CD4-positive, alpha-beta T cell (primary cell): ENCODE measurements at places on chromosomes 2 and 18.

- no peak for DNase-seq
Measured at GRCh38 chr2:73939419-73939818, 12.7 kb downstream of the DGUOK start.

GRCh38 chr2:237456200-237456843 lies 30.7 kb upstream of the MLPH start:
- no peak for DNase-seq

- DNase-seq: no peak
Measured at GRCh38 chr2:105611811-105612424, 132.8 kb upstream of the NCK2 start.

DNA sequence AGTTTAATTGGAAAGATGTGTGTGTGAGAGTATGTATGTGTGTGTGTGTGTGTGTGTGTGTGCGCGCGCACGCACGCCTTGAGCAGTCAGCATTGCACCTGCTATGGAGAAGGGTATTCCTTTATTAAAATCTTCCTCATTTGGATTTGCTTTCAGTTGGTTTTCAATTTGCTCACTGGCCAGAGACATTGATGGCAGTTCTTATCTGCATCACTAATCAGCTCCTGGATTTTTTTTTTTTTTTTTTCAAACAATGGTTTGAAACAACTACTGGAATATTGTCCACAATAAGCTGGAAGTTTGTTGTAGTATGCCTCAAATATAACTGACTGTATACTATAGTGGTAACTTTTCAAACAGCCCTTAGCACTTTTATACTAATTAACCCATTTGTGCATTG lies 48.0 kb downstream of the FEZ2 start:
- no peak for DNase-seq

- DNase-seq: no peak
Measured at GRCh38 chr2:197994751-197995150, 190.4 kb downstream of the PLCL1 start.

- DNase-seq: no peak
Measured at GRCh38 chr2:64626963-64627760, 26.6 kb downstream of the SERTAD2 start.

DNA sequence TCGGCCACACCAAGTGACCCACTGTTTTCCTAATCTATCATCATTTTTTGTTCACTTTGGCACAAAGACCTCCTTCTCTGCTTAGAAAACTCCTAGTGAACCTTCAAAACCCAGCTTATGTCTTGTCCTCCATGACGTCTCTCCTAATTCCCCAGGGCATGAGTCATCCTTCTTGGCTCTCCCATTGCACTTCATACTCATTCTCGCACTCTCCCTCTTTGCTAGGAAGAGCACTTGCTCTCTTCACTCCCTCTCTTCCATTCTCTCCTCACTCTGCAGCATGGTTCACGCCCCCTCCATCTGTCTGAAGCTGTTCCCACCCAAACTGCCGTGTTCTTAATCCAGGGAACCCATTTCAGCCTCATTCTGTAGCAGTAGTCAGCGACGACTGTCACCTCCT lies 103.9 kb downstream of the MRO start:
- DNase-seq: no peak

- no peak for DNase-seq
Measured at GRCh38 chr18:43587538-43588153, 310.4 kb upstream of the SYT4 start.

DNA sequence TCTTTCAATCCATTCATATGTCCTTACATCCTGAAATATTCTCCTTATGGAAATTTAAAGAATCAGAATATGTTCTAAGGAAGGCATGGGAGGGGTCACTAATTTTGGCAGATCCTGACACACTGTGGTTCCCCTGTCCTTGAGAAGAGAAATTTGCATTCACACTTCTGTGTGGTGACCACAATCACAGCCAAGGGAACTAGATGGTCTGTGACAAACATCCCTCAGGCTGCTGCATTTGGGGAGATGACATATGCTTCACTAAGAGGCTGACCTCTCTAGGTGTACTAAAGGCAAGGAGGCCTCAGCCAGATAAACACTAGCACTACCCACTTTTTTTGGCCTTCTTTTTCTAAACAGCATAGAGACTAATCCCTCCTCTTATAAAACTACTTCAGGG lies 129.6 kb downstream of the MREG start:
- no peak for DNase-seq

DNA sequence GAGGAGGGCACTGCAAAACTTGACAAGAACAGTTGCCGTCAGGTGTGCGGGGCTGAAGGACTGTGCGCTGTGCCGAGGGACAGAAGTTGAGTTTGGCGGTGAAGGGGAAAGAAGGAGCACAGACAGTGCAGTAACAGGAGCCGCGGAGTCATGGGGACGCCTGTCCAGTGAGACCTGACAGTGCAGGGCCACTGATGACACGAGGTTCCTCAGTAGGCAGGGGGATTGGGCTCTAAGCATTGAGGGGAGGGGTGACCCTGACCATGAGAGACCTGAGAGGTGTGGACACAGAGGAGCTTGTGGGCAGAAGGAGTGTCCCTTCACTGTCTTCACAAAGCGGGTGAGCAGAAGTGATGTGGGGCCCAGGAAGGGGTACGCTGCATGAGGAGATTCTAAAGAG lies 104.8 kb downstream of the MTCL1 start:
- DNase-seq: no peak

DNA sequence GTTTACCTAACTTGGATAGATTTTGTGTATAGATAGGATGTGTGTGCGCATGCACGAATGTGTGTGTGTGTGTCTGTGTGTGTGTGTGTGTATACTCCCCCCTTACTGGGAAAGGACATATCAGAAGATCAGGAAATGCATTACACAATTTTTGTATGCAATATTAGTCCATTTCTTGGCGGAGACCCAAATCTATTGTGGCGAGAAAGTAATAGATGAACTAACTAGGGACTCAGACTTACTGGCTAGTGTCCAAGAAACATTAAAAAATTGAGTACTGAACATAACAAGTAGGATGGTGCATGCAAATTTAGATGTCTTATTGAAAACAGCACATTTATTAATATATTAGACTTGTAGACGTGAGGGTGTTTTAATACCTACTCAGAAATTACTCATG lies 1036.5 kb upstream of the FANCL start:
- no peak for DNase-seq

- no peak for DNase-seq
Measured at GRCh38 chr2:44150473-44150872, 18.2 kb upstream of the PPM1B start.
